ENCODE measurements at places on chromosomes 4 and X.

DNA sequence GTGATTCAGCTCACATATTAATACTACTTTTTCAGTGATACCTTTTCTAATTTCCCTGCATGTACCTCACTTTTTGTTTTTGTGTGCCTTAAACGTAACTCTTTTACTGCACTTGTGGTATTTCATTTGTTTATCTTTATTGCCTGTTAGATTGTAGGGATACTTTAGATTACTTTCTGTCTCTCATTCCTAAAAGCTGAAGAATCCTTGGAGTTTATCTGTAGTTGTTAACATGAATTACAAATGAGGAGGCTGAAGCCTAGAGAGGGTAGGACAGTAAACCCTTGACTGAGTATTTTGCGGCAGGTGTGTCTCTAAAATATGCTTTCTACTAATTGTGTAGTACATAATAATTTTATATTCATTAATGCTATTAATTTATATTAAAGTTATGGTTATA, 34.9 kb downstream of the BMP2K start:
- H3K4me1 ChIP-seq = peaks cover 2% of the 10 kb centered on the region
- DNase-seq = no peak
- H3K27ac ChIP-seq = no peak overlapping the region
- H3K36me3 ChIP-seq = no peaks in the 10 kb centered on the region

- no peak overlapping the region for H3K27ac ChIP-seq
- H3K36me3 ChIP-seq = no peaks in the 10 kb centered on the region
- peaks cover 3% of the 10 kb centered on the region for H3K4me1 ChIP-seq
Observed at GRCh38 chr4:113398441-113399143, 349.1 kb downstream of the ANK2 start.

DNA sequence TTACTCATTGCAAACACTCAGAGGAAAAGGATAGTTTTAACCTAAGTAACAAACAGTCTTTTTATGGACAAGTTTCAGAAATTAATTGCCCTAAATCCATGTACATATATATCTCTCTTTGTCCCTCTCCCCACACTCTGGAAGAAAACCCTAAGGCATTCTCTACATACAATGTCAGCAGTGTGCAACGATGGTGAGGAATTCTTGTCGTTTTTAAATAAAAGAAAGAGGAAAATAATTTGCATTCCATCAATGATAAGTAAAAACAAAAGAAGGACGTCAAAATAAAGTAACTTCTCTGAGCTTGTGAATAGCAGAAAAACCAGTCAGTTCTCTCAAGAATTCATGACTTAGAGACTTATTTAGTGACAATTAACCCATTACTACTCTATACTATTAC, 550.5 kb upstream of the DIPK2B start:
- H3K27ac ChIP-seq = peak overlapping the region; percentile 15
- H3K4me1 ChIP-seq = peaks cover 17% of the 10 kb centered on the region
- H3K4me3 ChIP-seq = no peak overlapping the region
- H3K36me3 ChIP-seq = peaks cover 10% of the 10 kb centered on the region
- H3K27me3 ChIP-seq = no peaks in the 10 kb centered on the region
- DNase-seq = no peak

GRCh38 chrX:1086444-1087409, 125.7 kb downstream of the CRLF2 start:
- no peaks in the 10 kb centered on the region for H3K4me1 ChIP-seq
- H3K27me3 ChIP-seq = no peaks in the 10 kb centered on the region
- H3K36me3 ChIP-seq = no peaks in the 10 kb centered on the region
- no peak overlapping the region for H3K4me3 ChIP-seq
- no peak for DNase-seq

DNA sequence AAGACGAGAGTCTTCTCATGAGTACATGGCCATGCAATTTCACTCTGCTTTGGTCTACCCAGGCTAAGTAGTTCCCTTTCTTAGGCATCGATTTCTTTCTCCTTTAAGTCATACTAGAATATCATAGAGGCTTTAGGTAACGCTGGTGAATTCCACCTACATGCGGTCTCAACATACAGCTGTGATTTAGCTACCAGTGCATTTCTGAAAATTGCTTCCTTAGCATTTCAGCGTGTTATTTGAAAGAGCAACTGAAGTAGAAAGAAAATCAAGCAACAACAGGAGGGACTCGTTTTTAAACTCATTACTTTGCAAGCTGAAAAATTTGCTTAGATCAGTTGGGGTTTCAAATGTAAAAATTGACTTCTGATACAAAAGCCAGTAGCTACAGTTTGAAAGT, 48.1 kb upstream of the RASGEF1B start:
- no peaks in the 10 kb centered on the region for H3K27me3 ChIP-seq
- H3K27ac ChIP-seq = no peak overlapping the region
- DNase-seq = no peak
- no peaks in the 10 kb centered on the region for H3K36me3 ChIP-seq
- H3K4me3 ChIP-seq = no peak overlapping the region

DNA sequence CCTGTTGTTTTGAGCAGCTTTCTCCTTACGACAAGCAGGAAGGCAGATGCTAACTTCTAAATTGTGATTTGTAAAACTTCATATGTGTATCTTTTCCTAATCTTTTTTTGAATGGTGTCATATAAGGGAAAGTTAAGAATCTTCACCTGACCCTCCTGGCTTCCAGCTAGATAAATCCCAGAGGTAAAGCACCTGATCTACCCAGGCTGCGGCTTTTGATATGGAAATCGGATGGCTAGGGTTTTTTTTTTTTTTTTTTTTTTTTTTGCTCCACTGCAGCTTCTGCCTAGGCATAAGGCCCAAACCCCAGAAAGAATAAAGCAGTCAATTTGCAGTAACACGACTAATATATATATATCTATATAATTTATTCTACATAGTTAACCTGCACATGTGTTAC, 10.0 kb downstream of the MAB21L2 start:
- no peaks in the 10 kb centered on the region for H3K27me3 ChIP-seq
- H3K4me1 ChIP-seq = no peaks in the 10 kb centered on the region
- no peak for DNase-seq
- no peak overlapping the region for H3K4me3 ChIP-seq

- H3K36me3 ChIP-seq = peaks cover 1% of the 10 kb centered on the region
- DNase-seq = no peak
- H3K27ac ChIP-seq = no peak overlapping the region
Observed at GRCh38 chr4:5609306-5610007, 98.9 kb downstream of the EVC2 start.

GRCh38 chrX:154730253-154730891, 20.5 kb downstream of the GAB3 start:
- no peaks in the 10 kb centered on the region for H3K27me3 ChIP-seq
- peak overlapping the region; percentile 34 for H3K27ac ChIP-seq
- no peaks in the 10 kb centered on the region for H3K36me3 ChIP-seq

GRCh38 chr4:156635051-156635450, 336.5 kb downstream of the PDGFC start:
- no peak overlapping the region for H3K27ac ChIP-seq
- H3K4me1 ChIP-seq = peaks cover 2% of the 10 kb centered on the region
- H3K4me3 ChIP-seq = no peak overlapping the region
- no peaks in the 10 kb centered on the region for H3K36me3 ChIP-seq
- DNase-seq = no peak

DNA sequence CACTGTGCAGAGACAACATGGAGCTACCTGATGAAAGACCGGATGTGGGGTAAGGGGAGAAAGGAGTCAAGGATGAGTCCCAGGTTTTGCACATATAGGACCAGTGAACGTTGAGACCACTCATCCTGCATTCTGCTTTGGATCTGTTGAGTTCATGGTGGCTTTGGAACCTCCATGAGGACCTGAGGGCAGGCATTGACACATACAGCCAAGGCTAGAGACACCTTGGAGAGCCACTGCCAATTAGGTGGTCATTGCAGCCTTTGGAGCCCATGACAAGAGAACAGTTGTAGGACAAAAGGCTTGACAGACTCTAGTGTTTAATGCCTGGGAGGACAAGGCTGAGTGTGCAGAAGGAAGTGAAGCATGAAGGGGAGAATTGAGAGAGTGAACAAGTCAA, 87.9 kb downstream of the STK32B start:
- H3K27me3 ChIP-seq = no peaks in the 10 kb centered on the region
- no peak overlapping the region for H3K4me3 ChIP-seq
- no peaks in the 10 kb centered on the region for H3K36me3 ChIP-seq
- H3K27ac ChIP-seq = no peak overlapping the region

DNA sequence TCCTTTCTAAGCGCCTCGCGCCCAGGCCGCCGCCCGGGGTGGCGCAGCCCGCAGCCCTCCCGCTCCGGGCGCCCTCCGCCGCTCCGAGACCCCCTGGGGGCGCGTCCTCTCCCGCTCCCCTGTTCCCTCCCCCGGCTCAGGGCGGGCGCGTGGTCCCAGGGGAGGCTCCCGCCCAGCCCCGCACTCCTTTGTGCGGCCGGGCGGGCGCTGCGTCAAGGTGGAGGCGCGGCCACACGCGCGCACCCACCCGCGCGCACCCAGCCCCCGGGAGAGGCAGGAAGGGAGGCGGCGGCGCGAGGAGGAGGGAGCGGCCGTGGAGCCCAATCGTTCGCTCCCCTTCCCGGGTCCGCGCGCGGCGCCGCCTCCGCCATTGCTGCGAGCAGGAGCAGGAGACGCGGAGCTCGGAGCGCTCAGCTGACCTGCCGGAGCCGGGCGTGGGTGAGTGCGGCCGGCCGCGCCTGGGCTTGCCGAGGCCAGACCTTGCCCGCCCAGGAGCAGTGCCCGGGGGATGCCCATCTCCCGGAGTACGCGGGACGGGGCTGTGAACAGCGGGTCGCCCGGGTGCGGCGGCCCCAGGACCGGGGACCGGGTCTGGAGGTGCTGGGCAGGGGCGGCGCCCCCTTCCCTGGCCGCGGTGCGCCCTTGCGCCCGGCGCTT, at the start of gene NSG1:
TSS of gene NSG1 (plus strand) at position 367 of the 657 bp plus-strand sequence. CDS start 528 bp downstream, outside the sequence.
- H3K4me1 ChIP-seq = no peaks in the 10 kb centered on the region
- H3K36me3 ChIP-seq = no peaks in the 10 kb centered on the region
- no peak within 1 kb of the TSS for H3K27ac ChIP-seq
- H3K27me3 ChIP-seq = peaks cover 50% of the 10 kb centered on the region

DNA sequence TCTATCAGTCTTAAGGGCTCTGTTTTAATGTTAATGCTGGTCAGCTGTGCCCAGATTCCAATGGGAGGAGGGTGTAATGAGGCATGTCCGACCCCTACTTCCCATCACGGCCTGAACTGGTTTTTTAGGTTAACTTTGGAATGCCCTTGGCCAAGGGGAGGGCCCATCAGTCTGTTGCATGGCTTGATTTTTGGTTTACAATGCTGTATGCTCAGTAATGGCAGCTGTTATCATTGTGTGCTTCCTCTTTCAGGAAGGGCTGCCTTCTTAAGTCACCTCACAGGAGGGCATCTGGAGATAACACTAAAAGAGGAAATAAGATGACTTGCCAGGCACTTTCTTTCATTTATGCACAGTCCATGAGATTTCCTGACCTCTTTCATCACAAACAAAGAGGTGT, 36.3 kb downstream of the ATXN3L start:
- H3K27ac ChIP-seq = no peak overlapping the region
- H3K4me1 ChIP-seq = peaks cover 6% of the 10 kb centered on the region
- DNase-seq = no peak
- no peak overlapping the region for H3K4me3 ChIP-seq

- H3K4me1 ChIP-seq = no peaks in the 10 kb centered on the region
- H3K36me3 ChIP-seq = no peaks in the 10 kb centered on the region
- H3K27ac ChIP-seq = no peak overlapping the region
- no peaks in the 10 kb centered on the region for H3K27me3 ChIP-seq
- peak; percentile 86 for DNase-seq
Observed at GRCh38 chr4:66681962-66682361, 863.3 kb downstream of the CENPC start.

- H3K36me3 ChIP-seq = no peaks in the 10 kb centered on the region
- no peak overlapping the region for H3K4me3 ChIP-seq
- no peaks in the 10 kb centered on the region for H3K27me3 ChIP-seq
Observed at GRCh38 chr4:139962130-139962684, 191.8 kb downstream of the MAML3 start.

DNA sequence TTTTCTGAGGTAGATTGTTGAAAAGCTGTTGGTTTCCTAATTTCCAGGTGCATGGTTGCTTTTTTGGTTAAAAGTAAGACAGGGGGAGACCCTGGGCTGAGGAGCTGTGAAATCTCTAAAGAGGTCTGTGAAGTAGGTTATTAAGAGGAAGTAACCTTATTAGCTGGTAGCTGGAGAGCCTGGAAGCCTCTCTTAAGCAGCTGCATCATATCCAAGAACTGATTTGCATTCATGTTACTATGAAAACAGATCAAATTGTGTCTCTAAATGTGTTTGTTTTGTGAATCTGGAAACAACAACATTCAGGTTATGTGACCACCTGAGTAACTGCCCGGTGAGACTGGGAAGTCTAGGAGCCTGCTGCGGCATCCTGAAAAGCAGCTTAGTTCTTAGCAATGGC, 54.1 kb downstream of the ARHGAP10 start:
- H3K4me1 ChIP-seq = peaks cover 12% of the 10 kb centered on the region
- no peak overlapping the region for H3K27ac ChIP-seq
- no peaks in the 10 kb centered on the region for H3K27me3 ChIP-seq
- no peak overlapping the region for H3K4me3 ChIP-seq

DNA sequence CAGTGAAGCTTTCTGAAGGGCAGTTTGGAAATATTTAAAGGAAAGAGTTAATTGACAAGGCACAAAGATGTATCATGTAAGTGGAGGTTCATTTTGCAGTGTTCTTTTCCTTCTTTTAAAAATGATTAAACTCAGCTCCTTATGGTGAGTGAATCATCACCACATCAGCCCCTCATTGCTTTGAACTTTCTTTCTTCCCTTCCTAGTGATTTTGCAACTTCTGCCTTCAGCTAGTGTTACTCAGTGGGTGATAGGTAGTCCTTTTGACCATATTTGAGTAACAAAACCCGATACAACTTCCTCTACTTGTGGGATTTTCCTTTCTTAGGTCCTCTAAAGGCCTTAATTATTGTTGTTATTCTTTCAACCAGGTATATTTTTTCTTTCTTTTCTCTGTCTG, 8.2 kb downstream of the ZCCHC4 start:
- peak overlapping the region; percentile 42 for H3K27ac ChIP-seq
- DNase-seq = peak; percentile 96
- no peak overlapping the region for H3K4me3 ChIP-seq
- H3K36me3 ChIP-seq = no peaks in the 10 kb centered on the region

GRCh38 chr4:123783921-123784320, 387.3 kb downstream of the SPRY1 start:
- no peaks in the 10 kb centered on the region for H3K36me3 ChIP-seq
- no peaks in the 10 kb centered on the region for H3K27me3 ChIP-seq
- no peak overlapping the region for H3K4me3 ChIP-seq
- peaks cover 32% of the 10 kb centered on the region for H3K4me1 ChIP-seq
- peak overlapping the region; percentile 76 for H3K27ac ChIP-seq

GRCh38 chr4:150145946-150146340, 67.7 kb downstream of the DCLK2 start:
- H3K4me3 ChIP-seq = no peak overlapping the region
- no peak overlapping the region for H3K27ac ChIP-seq
- no peaks in the 10 kb centered on the region for H3K36me3 ChIP-seq
- no peaks in the 10 kb centered on the region for H3K27me3 ChIP-seq
- peak; percentile 66 for DNase-seq
